Activated CD8-positive, alpha-beta memory T cell treated with anti-CD3 and anti-CD28 coated beads for 1 hour (primary cell): ENCODE measurements at places on chromosomes 6 and 20.
A peak's percentile ranks its signal among the peaks of the same experiment; 100 is the strongest.

DNA sequence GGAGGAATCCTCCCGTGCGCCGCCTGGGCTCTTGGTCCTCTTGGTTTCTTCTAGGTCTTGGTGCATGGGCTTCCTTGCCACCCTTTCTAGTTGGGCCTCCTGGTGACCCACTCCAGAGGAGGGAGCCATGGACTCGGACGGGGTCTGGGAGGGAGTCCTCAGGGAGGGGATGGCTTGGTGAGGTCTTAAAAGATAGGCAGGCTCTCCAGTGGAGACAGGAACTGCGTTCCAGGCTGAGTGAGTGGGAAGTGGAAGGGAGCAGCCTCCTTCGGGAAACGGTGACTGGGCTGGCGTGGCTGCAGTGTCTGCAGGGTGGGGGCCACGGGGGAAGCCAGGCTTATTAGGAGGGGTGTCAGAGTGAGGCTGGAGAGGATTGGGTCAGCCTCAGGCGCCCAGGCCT, 152.8 kb downstream of the GRM4 start:
- DNase-seq: no peak

- DNase-seq: no peak
Measured at GRCh38 chr6:44260451-44261297, 3.3 kb upstream of the SLC35B2 start.

DNA sequence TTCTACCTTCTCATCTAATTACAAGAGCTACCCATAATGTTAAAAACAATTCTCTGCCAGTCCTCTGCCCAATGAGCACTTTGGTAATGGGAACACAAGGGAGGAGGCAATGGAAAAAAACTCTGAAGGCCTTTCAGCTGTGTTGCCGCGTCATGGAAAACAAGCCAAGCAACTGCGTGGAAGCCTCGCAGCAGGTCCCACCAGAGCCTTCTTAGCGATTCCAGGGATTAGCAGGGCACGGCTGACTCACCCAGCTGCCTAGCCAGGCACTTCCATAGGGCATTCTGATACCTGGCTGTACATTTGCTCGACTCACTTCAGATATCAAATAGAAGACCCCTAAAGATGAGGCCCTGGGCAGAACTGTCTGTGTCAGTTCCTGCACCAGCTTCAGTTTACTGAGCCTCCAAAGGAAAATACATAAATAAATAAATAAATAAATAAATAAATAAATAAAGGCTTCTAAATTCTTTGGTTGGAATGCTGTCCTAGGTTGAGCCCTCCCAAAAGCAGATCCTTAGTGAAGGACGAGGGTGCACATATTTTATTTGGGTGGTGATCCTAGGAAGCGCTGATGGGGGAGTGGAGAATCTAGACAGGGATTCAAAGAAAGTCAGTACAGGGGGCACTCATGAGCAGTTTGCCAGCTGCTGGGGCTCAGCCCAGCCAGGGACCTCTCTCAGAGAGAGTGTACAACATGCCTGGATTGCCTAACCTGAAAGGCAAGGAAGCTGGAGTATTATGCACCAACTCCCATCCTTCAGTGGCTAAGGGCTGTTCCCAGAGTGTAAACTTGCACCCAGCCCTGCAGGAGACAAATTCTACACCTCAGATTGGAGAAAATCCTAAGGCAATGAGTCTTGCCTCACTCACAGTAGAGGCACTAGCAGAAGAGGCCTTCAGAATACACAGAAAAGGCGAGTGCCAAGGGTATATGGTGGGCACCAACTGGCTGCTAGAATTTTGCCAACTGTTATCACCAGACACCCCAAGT, 18.2 kb downstream of the SNAP25 start:
- DNase-seq: no peak

DNA sequence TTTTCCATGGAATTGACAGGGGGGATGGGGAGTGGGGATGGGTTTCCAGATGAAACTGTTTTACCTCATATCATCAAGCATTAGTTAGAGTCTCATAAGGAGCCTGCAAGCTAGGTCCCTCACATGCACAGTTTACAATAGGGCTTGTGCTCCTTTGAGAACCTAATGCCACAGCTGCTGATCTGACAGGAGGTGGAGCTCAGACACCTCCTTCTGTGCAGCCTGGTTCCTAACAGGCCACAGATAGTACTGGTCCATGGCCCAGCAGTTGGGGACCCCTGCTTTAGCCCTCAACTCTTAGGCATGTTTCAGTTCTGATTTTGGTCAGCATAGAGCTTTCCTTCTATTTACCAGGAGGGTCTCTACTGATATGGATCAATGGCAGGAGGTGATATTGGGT, 251.6 kb downstream of the LAMA2 start:
- no peak for DNase-seq

DNA sequence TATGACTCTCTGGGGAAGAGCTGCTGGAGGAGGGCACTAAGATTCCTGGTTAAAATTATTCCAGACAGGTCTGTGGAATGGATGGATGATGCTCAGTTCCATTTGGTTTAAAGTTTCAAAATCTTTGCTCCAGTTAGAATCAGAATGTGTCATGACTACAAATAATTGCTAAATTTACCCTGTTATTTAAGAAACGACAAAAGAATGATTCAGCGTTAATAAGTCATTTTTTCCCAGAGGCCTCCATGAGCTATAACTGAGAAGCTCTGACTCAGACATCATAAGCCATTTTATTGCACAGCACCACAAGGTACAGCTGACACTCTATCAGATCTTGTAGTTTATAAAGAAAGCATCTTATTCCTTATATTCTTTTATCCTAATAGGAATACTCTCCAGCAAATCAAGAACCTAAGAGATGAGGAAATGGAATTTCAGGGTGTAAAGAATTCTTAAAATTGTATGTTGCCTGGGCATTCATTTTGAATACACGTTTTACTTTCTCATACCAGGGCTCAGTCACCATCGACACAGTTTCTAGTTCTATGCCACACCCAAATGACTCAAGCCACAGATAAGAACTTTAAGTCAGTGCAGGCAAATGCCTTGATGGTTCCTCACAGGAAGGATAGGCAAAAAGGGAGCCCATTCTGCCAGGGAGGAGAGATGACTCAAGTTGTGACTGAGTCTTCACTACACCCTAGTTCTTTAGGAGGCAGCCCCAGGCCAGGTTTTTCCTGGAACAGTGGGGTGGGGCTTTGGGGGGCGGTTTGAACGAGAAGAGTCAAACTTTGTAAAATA, 636.0 kb downstream of the MMUT start:
- no peak for DNase-seq

GRCh38 chr6:41734666-41735426, 562 bp downstream of the TFEB start:
- peak; percentile 62 for DNase-seq

DNA sequence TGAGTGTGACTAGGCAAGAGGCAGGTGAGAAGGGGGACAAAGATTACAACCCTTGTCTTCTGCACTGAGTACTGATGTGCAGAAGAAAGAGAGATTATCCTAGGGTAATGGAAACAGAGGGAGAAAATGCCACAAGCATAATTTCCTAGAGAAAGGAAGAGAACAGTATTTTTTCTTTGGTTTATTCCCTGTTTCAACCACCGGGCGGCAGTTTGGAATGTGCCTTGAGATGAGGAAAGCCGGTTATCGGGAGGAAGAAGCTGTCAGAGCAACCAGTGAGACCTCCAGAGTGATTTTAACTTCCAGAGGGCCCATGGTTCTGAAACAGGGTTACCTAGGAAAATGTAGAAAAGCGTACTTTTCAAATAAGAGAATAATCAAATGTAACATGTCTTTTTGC, 121.4 kb downstream of the REV3L start:
- no peak for DNase-seq

DNA sequence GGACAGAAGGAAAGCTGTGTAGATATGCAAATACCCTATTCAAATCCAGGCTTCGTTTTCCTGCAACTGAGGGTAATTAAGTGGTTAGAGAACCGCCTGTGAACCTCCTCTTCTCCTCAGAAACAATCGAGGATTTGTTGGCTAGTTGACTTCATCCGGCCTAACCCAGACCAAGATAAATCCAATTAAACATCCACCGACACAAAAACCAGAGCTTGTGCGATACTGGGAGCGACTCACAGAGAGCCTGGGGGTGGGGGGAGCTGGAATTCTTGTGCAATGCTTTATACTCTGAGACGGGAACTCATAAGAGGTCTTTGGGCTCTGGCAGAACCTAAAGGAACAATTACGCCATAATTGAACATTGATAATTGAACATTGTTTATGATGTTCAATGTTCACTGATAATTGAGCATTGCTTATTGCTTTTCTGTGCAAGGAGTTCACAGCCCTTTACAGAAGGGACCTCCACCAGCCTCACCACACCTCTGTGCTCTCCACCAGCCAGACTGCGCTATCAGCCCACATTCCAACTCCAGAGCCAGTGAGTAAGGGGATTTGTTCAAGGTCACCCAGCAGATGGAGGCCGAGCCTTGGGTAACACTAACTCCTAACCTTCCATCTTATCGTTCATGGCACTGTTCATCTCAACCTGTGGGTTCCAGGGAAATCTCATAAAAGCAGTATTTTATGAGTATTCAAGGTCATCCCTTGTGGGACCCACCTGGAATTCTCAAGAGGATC, 429.6 kb upstream of the JARID2 start:
- no peak for DNase-seq

GRCh38 chr6:6317386-6317785, 3.1 kb downstream of the F13A1 start:
- no peak for DNase-seq
